T-helper 1 cell treated with Interleukin-12 subunit alpha and Interleukin-12 subunit beta and Interleukin-4 antibody, amounts not matched to agents 30 ng/mL and 1 ng/mL, for 36 hours (primary cell): ENCODE measurements at places on chromosomes 7 and 10. TPM values are rescaled to one million over a fixed set of nuclear protein-coding genes. Genes with fewer than 3 reads are reported as not detected.

The ZNF32 gene
- 13.7 and 13.9 TPM in 2 replicates for total RNA-seq

The TLX1 gene
- not detected in 2 replicates for total RNA-seq

The GATA3 gene
- 59.5 and 62.6 TPM in 2 replicates for total RNA-seq

The MGAM2 gene
- not detected in 2 replicates for total RNA-seq

The PIK3AP1 gene
- 6.1 and 6.3 TPM in 2 replicates for total RNA-seq

The ADRA2A gene
- total RNA-seq = not detected in 2 replicates

The PPP1R9A gene
- total RNA-seq = not detected in 2 replicates

The LOXL4 gene
- total RNA-seq = not detected in 2 replicates

The SYT15 gene
- total RNA-seq = 1.8 TPM in 2 replicates

The HOXA11 gene
- not detected in 2 replicates for total RNA-seq

The NRAP gene
- total RNA-seq = not detected in 2 replicates

The ZNF365 gene
- total RNA-seq = 0.05 TPM in 1 of 2 replicates, not detected in the other

The PDZD7 gene
- 0.46 and 0.71 TPM in 2 replicates for total RNA-seq

The PTPRZ1 gene
- total RNA-seq = not detected in 2 replicates

The RBAK gene
- 14.3 and 14.4 TPM in 2 replicates for total RNA-seq

The IL6 gene
- 1.2 and 1.7 TPM in 2 replicates for total RNA-seq

The UTF1 gene
- total RNA-seq = not detected in 2 replicates

The RARRES2 gene
- total RNA-seq = not detected in 2 replicates

The CLDN3 gene
- not detected in 2 replicates for total RNA-seq

The SPOCK2 gene
- 341 and 344 TPM in 2 replicates for total RNA-seq

The ABHD11 gene
- 13.2 and 16.7 TPM in 2 replicates for total RNA-seq

The SUN3 gene
- not detected in 2 replicates for total RNA-seq

The NOS3 gene
- total RNA-seq = 10.5 and 12.1 TPM in 2 replicates
